Right atrium auricular region (tissue), 2 donors: ENCODE measurements at places on chromosomes 7 and 10. TPM values are rescaled to one million over a fixed set of nuclear protein-coding genes. Genes with fewer than 3 reads are reported as not detected.

Gene GDF10
- 0.63 TPM for total RNA-seq

Gene NPY
- total RNA-seq, result 5.0 TPM

Gene BCCIP
- 34.1 TPM for total RNA-seq

Gene TMEM60
- 13.8 TPM for total RNA-seq

Gene PKD2L1
- total RNA-seq, result not detected

Gene SLC26A5
- total RNA-seq, result not detected

Gene COL28A1
- 1.5 TPM for total RNA-seq

Gene CRTAC1
- 5.6 TPM for total RNA-seq

DNA sequence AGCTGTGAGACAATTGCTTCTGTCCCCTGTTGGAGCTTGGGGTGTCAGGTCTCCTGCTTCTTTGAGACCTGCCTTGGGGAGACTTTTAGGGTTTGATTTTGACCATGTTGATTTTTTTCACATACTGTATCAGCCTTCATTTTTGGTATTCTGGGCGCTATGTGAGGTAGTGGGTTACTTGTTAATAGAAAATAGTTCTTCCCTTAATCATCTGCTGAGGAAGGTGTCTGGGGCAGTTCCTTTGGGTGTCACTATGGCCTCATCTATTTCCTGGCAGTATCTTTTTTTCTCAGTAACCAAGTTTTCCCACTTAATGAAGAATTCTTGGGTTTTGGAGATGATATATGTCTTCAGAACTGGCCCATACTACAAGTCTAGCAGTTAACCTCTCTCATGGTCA lies 4.6 kb upstream of the NOLC1 start:
- DNase-seq, result no peak

- DNase-seq, result no peak
Measured at GRCh38 chr10:48694371-48695030, 9.8 kb downstream of the WDFY4 start.

DNA sequence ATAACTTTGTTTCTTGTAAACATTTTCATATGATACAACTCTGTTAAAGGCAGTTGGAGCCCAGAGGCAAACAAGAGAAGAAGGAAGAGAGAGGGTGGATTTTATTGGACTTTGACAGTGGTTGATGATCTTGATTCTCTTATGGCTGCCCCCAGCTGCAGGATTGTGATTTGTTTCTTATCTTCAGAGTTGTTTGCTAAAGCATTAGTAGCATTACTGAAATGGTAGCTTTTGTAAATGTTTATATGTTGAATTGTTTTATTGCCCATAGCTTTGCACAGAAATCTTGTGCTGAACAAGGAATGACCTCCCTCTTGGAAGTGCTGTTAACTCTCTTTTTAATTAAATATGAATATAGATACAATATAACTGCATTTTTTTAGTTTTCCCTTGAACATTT lies 309.4 kb downstream of the AUTS2 start:
- DNase-seq, result no peak

- no peak for DNase-seq
Measured at GRCh38 chr7:130293521-130293920, 560 bp downstream of the CPA4 start.

DNA sequence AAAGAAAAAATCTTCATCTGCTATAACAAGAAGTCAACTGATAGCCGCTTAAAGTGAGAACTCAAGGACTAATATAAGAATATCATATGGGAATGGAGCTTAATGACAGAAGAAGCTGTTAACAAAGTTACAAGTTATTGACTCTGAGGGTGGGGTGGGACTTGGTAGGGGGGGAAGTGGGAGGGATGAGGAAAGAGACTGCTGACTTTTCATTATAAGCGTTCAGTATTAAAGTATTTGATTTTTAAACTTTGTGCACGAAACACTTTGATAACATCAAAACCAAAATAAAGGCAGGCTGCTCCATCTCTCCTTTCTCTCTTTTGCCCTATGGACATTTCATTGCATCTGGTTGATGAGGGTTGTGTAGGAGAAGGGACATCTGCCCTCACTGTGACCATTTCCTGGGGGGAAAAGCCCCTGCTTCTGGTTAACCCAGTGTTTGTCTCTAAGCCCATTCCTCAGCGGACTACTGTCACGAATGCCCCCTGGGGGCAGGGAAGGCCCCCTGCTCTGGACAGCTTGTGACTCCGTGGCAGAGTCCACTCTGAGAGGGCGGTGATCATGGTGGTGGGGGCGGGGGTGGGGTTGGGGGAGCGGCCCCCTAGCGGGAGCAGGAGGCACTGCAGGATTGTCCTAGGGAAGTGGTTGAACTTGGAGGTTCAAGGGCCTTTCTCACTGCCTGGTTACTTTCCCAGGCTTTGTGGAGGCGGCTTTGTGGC lies 17.4 kb downstream of the SLC13A4 start:
- no peak for DNase-seq
